ENCODE measurements at places on chromosomes 3 and 15. TPM values are rescaled to one million over a fixed set of nuclear protein-coding genes. Genes with fewer than 3 reads are reported as not detected.
A peak's percentile ranks its signal among the peaks of the same experiment; 100 is the strongest.

GRCh38 chr3:18099611-18100010, 325.5 kb downstream of the SATB1 start:
- DNase-seq, result no peak

GRCh38 chr3:10777627-10778026, 38.4 kb upstream of the SLC6A11 start:
- no peak for DNase-seq

- DNase-seq, result no peak
Observed at GRCh38 chr3:41673650-41674049, 288.3 kb downstream of the ULK4 start.

GRCh38 chr15:61118885-61119284, 110.2 kb downstream of the RORA start:
- DNase-seq, result no peak

DNA sequence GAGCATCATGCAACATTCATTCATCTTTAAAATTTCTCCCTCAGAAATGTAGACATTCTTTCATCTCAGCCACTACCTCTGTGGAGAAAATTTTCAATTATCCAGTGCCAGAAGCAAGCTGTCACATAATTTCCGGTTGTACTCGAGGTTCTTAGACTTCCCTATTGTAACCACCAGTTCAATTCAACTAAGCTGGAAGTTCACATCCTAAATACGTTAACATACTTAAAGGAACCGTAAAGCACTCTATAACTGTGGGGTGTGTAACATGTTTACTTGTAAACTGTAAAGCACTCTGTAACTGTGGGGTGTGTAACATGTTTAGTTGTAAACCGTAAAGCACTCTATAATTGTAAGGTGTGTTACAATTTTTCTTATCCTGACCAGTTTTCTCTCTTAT, 150.3 kb downstream of the PLCL2 start:
- DNase-seq, result no peak

DNA sequence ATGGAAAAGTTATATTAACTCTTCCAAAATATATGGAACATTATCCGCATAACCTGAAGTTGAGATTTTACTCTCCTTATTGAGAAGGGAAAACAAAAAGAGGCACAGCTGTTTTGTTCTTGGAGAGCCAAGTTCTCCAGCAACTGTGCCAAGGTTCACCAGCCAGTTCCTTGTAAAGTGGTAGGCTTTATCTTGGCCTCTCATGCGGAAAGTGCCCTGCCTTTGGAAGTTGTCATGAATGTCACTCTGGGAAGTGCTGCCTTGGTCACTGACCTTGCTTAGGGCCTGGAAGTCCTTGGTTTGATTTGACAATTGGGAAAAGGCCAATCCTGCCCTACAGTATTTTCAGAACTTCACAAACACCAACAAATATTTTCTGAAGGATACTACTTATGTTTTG, 44.2 kb upstream of the THRB start:
- no peak for DNase-seq

DNA sequence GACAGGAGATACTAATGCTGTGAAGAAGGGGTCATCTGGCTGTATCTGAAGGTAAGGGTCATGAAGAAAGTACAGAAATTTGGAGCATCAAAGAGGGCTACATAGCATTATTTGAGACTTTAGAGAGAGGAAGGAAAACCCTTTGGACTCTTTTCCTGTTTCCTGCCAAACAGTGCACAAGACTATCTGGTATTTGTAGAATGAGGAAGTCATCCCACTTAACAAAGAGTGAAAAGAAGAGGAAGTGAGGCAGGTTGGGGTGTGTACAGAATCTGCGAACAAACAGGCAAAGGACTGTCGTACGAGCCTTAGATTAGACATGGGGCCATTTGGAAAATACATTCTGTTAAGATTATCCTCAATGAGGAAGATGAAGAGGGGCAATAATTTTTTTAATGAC, 546.8 kb upstream of the EPHA6 start:
- no peak for DNase-seq

- peak; percentile 16 for DNase-seq
Observed at GRCh38 chr15:70095408-70096214, 2.1 kb downstream of the TLE3 start.

DNA sequence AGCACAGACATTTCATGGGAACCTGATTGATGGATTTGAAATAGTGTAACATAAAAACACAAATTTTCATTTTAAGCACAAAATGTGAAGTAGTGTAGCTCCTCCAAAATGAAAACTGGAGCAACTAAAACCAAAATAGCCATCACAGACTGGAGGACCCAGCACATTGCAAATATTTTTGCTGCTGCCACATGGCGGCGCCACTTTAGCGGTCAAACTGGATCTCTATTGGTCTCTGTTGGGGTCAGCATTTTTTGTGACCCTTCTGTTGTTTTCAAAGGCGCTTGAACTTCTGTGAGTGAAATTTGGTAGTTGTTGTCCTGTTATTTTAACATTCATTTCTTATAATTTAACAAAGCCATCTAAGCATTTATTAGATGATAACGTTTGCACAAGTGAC, 259.9 kb downstream of the IL20RB start:
- DNase-seq, result no peak

- DNase-seq, result no peak
Observed at GRCh38 chr15:61687124-61687523, 373.1 kb downstream of the VPS13C start.

GRCh38 chr3:72319194-72320094, 528.8 kb downstream of the SHQ1 start:
- DNase-seq, result no peak

DNA sequence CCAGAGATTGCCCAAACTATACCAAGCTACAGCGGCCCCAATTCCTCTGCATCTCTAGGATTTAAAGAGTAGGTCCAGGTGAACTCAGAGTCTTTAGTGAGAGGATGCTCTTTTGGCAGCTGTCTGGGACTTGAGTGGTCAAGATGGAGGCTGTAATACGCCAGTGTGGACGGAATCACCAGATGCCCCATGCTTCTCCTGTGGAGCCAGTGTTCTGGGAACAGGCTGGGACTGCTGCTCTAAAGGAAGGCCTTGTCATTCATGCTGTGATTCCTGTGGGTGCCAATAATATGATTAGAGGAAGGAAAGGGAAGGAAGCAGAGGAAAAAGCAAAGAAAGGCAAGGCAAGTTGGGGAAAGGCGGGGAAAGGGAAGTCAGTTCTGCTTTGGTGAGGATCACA, 17.4 kb upstream of the NOX5 start:
- DNase-seq, result no peak

- no peak for DNase-seq
Observed at GRCh38 chr15:93982226-93982727, 249.1 kb upstream of the MCTP2 start.

DNA sequence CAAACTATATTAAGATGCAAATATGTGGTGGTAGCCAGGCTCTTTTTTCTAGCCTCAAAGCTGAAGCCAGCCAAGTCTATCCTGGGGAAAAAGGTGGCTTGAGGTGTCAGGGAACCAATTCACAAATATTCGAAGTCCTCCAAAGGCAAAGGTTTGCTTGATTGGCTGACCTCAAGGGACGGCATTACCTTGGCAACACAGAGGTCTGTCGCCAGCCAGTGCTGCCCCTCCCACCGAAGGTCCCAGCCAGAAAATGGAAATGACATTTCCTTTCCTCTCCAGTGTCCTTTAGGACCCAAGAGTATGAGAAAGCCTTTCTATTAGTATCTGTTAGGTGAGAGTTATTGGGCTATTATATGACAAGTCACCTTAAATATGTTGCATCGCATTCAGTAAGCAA, 96.0 kb upstream of the LIMD1 start:
- DNase-seq, result no peak

GRCh38 chr3:133049491-133049890, 11.3 kb downstream of the TMEM108 start:
- DNase-seq, result no peak

DNA sequence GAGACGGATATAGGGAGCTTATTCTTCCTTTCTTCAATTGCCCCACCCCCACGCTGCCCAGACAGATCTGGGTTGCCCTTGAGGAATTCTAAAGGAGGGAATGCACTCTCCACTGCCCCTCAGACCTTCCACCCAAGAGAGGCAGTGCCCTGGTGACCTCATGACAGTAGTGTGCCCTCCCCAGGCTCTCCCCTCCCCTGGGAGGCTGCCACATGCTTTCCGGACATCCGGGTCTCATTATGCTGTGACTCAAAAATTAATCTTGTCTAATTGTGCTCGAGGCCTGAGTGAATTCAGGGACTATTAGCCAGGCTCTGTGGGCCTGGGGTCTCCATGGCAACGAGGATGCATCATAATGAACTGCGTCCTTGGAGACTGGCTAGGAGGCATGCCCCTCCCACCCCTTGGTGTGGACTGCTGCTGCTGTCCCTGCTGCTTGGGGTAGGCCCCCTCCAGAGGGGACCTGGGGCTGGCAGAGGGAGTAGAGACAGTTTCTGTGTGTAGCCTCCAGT, 20.8 kb downstream of the CORO2B start:
- no peak for DNase-seq

The CLRN1 gene
- not detected for polyA plus RNA-seq

The B3GNT5 gene
- polyA plus RNA-seq, result not detected

The DPPA4 gene
- polyA plus RNA-seq, result 0.97 TPM

The RMDN3 gene
- 13.4 TPM for polyA plus RNA-seq

The CSTA gene
- 0.29 TPM for polyA plus RNA-seq

The KLF15 gene
- polyA plus RNA-seq, result not detected

The CCDC39 gene
- polyA plus RNA-seq, result not detected

The GOLGA6A gene
- not detected for polyA plus RNA-seq

Data from naive thymus-derived CD8-positive, alpha-beta T cell (primary cell).